ENCODE measurements at places on chromosomes 5 and 9. TPM values are rescaled to one million over a fixed set of nuclear protein-coding genes. Genes with fewer than 3 reads are reported as not detected.
A peak's percentile ranks its signal among the peaks of the same experiment; 100 is the strongest.

RAB24 gene
- 75.0 TPM for total RNA-seq

DNA sequence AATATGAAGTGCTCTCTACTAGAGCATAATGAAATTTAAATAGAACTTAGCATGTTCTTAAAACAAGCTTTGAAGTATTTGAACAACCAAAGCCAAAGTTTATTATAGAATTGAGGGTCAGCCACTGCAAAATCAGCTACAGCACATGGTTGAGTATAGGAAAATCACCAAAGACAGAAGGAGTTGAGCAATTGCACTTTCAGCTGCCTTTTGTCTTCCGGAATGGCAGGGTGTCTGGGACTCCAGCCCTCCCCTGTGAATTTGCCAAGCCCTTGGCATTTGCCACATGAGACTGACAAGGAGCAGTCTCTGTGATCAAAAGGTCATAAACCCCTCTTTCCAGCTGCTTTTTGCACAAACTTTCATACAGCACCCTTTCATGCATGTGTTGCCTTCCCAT is 8.5 kb upstream of the LURAP1L start:
- H3K4me3 ChIP-seq = no peak overlapping the region
- no peaks in the 10 kb centered on the region for H3K27me3 ChIP-seq
- peak; percentile 71 for DNase-seq

- no peaks in the 10 kb centered on the region for H3K36me3 ChIP-seq
- no peaks in the 10 kb centered on the region for H3K27me3 ChIP-seq
- no peak overlapping the region for H3K4me3 ChIP-seq
- DNase-seq = no peak
- H3K4me1 ChIP-seq = no peaks in the 10 kb centered on the region
These were observed 565.3 kb upstream of the BRINP1 start for GRCh38 chr9:119934497-119934896.

GRCh38 chr9:90064248-90064647 is 459.4 kb downstream of the GADD45G start:
- no peaks in the 10 kb centered on the region for H3K36me3 ChIP-seq
- H3K27ac ChIP-seq = no peak overlapping the region
- no peak overlapping the region for H3K4me3 ChIP-seq
- H3K27me3 ChIP-seq = no peaks in the 10 kb centered on the region
- DNase-seq = no peak

DNA sequence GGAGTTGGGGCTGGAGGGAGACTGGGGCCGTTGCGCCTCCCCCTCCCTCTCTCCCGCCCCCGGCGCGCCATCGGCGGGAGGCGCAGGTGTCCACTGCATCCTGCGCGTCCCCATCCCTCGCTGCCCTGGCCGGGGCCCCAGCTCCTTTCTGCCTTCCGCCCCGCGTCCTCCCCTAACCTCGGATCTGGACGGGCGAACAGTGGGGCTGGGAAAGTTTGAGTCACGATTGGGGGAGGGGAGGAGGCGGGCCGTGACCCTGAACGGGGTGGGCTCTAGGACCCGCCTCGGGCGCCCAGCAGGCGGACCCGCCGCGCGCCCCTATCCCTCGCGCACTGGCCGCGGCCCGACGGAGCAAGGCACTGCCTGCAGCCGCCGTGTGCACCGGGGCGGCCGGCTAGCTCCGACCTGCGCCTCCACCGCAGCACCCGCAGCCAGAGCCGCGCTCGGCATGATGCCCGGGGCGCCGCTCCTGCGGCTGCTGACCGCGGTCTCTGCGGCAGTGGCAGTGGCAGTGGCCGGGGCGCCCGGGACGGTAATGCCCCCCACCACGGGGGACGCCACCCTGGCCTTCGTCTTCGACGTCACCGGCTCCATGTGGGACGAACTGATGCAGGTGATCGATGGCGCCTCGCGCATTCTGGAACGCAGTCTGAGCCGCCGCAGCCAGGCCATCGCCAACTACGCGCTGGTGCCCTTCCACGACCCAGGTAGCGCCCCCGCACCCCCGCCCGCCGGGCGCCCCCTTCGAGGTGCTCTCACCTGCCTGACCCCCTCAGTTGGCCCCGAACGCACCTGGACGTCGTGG is at the start of gene HMCN2:
TSS of gene HMCN2 (plus strand) at position 330 of the 805 bp plus-strand sequence. CDS start at position 449, 119 bp downstream.
- DNase-seq = no peak
- H3K27me3 ChIP-seq = no peaks in the 10 kb centered on the region
- H3K4me3 ChIP-seq = peak within 1 kb of the TSS; percentile 46
- H3K36me3 ChIP-seq = no peaks in the 10 kb centered on the region

All from upper lobe of left lung (tissue), 6 donors.